ENCODE measurements at places on chromosomes 11 and 22.
A peak's percentile ranks its signal among the peaks of the same experiment; 100 is the strongest.

- DNase-seq, result no peak
Measured at GRCh38 chr11:16321148-16321547, 35.2 kb downstream of the SOX6 start.

DNA sequence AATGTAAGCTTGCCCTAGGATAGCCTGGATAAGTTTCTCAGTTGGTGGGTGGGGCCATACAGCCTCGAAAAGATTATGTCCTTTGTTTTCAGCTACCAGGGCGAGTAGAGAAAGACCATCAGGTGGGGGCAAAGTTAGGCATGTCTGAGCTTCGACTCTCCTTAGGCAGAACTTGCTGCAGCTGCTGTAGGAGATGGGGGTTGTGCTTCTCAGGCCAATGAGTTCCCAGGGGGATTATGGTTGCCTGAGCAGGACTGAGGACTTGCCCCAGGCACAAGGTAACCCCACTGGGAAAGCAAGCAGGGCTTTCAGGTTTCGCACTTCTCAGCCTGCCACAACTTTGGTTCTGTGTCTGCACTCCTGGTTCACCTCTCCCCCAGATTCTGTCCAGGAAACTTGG, 173.4 kb upstream of the SESN3 start:
- DNase-seq, result no peak

DNA sequence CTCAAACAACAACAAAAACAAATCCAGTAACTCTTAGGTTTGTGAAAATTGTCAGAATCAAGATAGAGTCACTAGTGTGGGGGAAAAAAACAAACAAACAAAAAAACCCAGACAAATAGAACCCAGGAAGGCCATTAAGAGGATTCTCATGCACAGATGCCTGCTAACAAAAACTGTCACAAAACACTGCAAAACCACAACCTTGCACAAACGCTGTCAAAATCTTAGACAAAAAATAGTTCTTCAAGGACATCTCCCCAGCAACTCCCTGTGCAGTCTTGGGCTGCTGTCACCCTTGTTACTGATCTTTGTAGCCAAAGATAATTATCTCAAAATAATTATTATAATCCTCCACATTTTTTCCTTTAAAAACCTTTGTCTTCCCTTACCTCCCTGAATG, 4.6 kb upstream of the ZBED5 start:
- DNase-seq, result no peak

DNA sequence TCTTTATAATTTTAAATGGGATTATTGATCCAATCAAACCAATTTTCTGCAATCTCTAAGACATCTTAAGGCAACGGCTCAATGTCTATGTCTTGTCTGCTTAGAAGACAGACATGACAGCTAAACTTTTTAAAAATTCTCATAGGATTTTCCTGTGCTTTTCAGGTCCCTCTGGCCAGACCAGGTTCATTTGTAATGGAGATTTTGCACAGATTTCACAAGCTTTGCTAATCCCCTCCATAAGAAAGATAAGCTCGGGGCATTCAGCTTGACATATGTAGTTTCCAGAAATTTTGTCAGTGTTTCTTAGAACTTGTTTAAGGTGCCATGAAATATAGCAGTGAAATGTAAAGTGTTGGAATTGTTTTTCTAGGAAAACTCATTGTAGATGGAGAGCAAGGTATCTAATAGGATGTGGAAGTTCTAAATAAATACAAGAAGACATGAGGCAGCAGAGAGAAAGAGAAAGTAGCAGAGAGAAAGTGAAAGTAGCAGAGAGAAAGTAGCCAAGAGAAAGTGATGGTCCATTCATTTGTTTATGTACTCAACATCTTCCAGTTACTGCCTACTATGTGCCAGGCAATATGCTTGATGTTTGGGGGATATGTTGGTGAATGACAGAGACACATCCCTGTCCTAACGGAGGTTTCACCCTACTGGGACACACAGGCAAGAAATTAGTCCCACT, 219.1 kb upstream of the ARHGAP42 start:
- no peak for DNase-seq

- no peak for DNase-seq
Measured at GRCh38 chr11:73350908-73351636, 25.1 kb upstream of the RELT start.

DNA sequence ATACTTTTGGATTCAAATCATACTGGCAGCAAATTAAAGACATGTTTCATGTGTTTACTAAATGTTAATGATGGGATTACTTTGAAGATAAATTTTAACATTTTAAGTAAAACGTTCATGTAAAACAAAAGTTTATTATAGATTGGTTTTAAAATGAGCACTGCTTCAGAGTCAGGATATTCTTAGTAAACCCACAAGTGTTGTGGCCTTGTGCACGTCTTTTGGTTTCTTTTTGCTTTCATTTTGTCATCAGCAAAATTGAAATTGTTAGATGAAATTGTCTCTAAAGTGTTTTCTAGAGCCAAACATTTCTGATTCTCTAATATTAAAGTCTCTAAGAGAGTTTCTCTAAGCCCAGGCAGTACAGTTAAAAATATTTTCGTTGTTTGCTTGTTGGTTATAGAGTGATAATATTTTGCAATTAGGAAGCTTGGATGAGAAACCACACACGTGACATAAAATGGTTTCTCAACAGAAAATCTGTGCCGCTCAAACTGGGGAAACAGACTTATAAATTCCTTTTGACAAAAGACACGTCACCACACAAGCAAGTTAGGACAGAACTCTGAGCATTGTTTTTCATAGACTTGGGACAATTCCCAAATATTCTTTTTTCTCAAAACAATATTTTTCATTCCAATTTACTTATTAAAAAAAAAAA, 164.4 kb downstream of the TEAD1 start:
- no peak for DNase-seq

DNA sequence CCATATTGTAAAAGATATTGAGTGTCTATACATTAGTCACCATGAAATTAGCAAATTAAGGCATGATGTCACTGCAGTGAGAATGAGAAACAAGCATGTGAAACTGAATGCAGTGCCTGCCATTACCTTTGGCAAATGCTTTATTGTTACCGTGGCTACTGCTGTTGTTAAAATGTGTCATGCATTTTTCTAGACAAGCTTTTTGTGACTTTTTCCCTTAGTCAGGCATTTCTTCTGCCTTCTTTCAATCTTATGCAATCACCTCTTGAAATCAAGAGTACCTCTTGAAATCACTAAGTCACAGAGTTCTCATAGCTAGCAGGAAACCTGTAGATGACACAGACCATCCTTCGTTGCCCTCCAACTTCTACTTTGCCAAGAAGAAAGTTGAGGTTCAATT, 461.7 kb upstream of the TENM4 start:
- no peak for DNase-seq

DNA sequence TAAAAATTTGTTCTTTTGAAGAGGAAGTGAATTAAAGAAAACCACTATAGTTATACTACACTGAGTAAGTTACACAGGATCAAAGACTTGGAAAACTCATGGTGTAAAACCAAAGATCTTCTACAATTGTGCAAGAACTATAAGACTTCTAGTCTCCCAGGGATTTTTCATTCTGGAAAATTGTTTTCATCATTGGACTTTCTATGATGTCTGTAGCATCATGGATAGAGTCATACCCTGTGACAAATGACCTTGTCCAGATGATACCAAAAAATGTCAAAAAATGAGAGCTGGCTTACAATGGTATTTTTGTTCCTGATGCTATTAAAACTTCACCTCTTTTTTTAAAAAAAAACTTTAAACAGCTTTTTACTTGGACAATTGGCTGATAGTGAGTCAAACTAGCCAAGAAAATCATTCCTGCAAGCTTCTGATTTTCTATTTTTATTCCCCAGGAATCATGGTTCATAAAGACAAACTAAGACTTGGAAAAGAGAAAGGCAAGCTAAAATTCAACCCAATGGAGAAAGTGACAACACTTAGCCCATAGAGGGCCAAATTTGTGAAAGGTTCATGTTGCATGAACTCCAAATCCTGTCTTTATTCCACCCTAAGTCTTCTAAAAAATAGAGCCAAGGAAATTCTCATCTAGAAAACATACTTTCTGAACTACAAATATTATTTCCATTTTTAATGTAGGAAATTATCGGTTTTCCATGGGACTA, 30.7 kb downstream of the ME3 start:
- DNase-seq, result no peak

- DNase-seq, result peak; percentile 65
Measured at GRCh38 chr11:31106968-31107576, 262.5 kb downstream of the DCDC1 start.

All from sciatic nerve (tissue), 2 donors.